Activated naive CD4-positive, alpha-beta T cell treated with anti-CD3 and anti-CD28 coated beads, Interleukin-2, amount 50 U/mL, for 72 hours (primary cell): ENCODE measurements at places on chromosomes 13 and 19.

DNA sequence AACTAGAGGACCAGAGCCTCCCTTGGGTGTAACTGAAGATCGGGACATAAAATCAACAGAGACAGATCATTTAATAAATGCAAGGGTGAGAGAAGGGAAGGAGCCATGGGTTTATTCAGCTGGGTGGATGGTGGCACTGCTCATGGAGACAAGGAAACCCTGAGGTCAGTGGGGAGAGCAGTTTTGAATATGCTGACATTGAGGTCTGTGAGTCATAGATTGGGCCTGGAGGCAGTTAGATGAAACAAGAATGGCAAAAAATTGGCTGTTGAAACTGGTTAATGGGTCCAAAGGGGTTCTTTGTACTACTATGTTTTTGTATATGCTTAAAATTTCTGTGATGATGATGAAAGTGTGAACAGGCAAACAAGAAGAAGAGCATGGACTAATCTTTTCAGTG lies 5.1 kb upstream of the GTF3A start:
- no peak for DNase-seq

- peak; percentile 80 for DNase-seq
Observed at GRCh38 chr19:40612831-40613689, 11.9 kb downstream of the LTBP4 start.

DNA sequence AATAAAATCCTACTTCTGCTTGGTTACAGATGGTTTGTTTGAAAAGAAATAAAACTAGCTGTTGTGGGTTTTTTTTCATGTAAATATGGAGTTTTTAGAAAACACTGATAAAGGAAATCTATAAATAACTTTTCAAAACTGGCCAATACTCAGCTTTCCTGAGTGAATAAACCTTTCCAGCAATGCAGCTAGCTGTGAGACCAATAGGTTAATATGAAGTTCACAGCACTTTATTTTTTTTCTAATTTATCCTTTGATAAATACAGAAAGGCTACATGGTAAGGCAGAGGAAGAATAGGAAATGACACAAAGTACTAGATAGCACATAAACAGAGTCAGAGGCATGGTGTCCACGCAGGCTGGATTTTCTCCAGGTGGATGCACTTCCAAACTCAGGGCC lies 154.0 kb downstream of the COG6 start:
- no peak for DNase-seq

GRCh38 chr19:42831221-42832019 lies 48.1 kb downstream of the PSG1 start:
- DNase-seq, result no peak

DNA sequence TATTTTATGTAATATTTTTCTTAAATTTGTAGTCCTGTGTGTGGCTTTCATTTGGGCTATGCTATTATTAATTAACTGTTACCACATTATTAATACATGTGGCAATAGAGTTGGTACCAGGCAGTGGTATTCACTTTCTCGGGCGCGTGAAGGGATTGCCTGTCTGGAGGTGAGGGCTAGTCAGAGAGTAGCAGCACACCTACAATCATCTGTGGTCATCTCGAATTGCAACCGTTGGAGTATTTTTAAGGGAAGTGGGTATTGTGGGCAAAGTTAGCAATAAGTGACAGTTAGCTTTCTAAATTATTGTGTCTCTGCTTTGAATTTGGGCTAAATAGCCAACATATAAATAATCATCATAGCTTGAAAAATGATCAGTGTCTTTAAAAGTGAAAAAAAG lies 20.0 kb upstream of the GPR18 start:
- no peak for DNase-seq

DNA sequence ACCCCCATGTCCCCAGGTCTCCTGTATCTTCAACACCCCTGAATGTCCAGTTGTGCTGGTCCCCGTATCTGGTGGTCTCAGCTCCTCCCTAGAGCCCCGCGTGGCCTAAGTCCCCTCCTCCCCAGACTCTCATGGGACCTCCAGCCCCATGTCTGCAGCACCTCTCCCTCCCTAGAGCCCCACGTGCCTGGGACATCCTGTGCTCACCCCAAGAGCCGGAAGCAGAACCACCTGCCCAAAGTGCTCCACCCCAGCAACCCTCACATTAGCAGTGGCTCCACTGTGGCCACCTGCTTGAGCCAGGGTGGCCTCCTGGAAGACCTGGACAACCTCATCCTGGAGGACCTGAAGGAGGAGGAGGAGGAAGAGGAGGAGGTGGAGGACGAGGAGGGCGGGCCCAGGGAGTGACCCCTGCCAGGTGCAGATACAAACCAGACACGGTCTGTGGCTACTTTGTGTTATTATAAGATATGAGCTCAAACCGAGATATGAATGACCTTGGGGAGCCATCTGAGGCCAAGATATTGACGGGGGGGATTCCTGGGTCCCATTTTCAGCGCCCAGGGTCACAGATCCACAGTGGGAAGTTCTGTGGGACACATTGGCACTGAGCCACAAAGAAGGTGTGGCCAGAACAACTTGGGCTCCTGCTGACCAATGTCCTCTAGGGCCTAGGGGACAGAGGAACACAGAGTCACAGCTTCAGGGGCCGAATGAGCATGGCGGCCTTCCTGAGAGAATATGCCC lies 6.0 kb downstream of the SHFL start:
- DNase-seq, result no peak

GRCh38 chr13:98309569-98310335 lies 132.7 kb upstream of the RNF113B start:
- no peak for DNase-seq

DNA sequence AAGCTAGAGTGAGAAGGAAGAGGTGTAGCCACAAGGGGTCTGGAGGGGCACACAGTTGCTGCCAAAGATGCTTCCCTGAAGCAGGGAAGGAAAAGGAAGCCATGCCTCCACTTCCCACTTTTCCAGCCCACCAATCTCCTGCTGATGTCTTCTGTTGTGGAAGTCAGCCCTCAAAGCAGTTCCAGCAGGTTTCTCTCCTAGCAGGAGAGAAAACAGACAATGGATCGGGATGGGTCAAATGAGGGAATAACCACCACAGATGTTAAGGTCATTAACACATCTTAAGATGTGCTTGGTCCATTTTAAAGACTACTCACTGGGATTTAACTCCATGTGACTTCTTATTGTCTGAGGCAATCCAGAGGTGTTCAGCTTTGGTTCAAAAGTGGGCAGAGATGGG lies 284.1 kb upstream of the SOX21 start:
- DNase-seq, result no peak

- no peak for DNase-seq
Observed at GRCh38 chr19:4861147-4861546, 6.3 kb downstream of the PLIN3 start.

DNA sequence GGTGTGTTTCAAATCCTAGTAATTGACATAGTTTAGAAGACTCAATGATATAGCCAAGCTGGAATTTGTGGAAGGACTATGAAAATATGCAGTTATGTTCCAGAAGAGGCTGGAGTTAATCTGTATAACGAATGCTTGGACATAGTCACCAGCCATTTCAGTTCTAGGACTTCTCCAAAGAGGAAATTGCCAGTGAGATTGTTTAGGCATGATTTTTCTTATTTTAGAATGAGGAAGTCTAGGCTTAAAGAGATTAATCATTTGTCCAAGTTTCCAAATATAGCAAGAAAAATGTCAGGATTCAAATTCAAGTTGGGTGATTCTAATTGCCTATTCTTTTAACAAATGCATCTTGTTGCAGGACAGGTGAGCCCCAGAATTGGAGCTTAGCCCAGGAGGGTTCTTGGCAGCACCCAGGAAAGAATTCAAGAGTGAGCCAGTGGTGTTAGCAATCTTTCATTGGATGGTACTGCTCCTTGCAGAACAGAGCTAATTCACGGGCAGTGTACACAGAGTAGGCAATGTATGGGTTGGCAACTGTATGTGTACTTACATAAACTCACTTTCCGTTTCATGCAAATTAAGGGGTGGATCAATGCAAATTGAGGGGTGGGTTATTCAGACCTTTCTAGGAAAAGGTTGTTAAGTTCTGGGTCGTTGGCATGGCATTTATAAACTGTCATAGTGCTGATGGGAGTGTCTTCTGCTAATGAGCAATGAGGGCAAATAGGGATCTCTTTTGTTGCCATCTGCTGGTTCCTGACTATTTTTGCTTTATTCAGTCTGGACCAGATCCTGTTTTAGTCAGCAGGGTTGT lies 763.1 kb upstream of the SLITRK1 start:
- DNase-seq, result no peak

- no peak for DNase-seq
Observed at GRCh38 chr13:107582171-107582570, 633.2 kb downstream of the LIG4 start.

DNA sequence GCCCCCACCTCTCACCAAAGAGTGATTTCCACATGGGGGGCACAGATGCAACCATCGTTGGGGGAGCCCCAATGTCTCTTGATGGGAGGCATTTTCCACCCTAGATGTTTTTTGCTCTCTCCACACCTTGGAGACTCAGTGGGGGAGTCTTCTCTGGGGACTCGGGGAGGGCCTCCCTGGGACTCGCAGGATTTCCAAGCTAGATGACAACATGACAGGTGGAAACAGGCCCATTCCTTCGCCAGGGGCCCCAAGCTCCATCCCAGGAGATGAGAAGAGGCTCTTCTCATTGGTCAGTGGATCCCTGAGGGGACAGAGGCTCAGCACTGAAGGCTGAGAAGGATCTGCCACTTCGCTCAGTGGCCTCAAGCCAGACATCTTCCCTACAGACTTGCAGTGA lies 12.7 kb upstream of the KIR2DL4 start:
- no peak for DNase-seq

DNA sequence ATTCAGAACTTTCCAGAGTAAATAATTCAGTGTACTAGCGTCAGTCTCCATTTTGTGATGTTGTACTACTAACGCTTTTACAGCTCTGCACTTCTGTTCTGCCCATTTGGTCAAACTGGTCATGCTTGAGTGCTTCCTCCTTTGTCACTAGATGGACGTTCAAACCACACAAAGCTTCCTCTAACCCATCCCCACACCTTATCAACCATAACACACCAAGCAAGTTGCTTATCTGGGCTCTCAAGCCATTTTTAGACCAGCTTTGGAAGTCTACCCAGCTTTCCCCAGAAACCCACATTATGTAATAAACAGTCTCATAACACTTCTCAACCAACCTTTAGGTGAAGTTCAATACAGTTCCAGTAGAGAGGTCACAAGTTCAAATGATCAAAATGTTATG lies 2.3 kb upstream of the ZNF347 start:
- no peak for DNase-seq

DNA sequence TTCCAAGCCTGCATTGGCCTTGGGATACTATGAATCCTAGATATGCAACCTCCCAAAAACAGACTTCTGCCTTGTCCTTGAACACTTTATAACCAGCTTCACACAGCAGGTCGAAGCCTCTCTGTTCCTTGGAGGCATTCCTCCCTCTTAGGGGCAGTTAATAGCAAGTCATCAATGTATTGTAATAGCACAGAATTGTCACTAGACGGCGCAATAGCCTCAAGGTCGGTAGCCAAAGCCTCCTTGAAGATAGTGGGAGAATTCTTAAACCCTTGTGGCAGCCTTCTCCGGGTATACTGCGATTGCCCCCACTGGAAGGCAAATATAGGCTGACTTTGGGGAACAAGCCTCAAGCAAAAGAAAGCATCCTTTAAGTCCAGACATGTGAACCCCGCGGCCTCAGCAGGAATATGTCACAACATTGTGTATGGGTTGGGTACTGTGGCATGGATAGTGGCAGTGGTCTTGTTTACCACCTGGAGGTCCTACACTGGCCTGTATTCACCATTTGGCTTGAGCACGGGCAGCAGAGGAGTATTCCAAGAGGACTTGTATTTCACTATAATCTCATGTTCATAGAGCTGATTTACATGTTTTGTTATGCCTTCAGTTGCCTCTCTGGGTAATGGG lies 61.1 kb downstream of the ZNF431 start:
- DNase-seq, result peak; percentile 45

DNA sequence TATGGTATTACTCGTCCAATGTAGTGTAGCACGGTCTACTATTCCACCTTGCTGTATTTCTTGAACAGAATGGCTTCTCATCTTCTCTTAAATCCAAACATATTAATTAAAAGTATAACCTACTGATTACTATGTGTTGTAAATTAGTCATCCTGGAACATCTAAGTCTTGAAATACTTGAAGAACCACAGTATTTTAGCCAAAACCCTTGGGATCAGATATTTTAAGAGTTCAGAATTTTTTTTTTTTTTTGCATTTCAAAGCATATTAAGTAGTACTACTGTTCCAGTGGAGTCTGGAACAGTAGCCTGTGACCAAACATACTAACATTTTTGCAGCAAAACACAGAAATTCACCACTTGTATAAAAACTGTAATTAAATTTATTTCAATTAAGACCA lies 30.1 kb downstream of the ZC3H13 start:
- DNase-seq, result no peak

- DNase-seq, result no peak
Observed at GRCh38 chr19:54009440-54009839, 18.0 kb downstream of the CACNG6 start.

- no peak for DNase-seq
Observed at GRCh38 chr13:94309997-94310855, 169.3 kb downstream of the DCT start.

DNA sequence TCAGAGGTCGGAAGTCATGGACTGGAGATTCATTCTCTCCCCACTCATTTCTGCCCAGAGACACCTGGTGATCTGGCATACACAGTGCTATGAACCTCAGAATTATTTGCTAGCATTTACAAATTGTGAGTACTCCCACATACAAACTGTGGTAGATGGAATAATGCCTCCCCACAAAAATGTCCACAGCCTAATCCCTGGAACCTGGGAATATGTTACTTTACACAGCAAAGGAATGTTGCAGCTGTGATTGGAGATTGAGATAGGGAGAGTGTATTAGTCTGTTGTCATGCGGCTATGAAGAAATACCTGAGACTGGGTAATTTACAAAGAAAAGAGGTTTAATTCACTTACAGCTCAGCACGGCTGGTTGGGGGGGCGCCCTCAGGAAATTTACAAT lies 3.1 kb upstream of the UQCRFS1 start:
- DNase-seq, result no peak

- no peak for DNase-seq
Observed at GRCh38 chr19:45327404-45328143, 4.9 kb upstream of the CKM start.

GRCh38 chr13:43391036-43391435 lies 367.6 kb downstream of the DNAJC15 start:
- no peak for DNase-seq

GRCh38 chr13:95516021-95516420 lies 36.5 kb upstream of the CLDN10 start:
- no peak for DNase-seq

- no peak for DNase-seq
Observed at GRCh38 chr13:74867460-74867859, 614.5 kb downstream of the TBC1D4 start.

DNA sequence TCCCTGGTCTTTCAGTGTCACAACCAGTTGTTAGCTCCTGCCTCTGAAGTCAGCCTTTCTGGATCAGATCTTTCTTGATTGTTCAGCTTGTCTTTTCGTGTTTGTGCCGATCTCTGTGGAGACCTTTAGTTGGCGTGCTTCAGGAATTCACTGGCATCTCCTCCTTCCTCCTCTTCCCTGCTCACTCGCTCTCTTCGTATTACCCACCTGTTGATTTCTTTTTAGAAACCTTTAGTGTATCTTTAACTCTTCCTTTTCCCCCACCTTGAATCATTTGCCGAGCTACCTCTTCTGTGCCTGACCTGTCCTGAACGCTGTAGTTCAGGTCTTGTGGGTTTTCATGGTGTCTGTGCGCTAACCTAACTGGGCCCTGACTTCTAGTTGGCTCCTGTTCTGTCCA lies 64.0 kb upstream of the TEX29 start:
- no peak for DNase-seq

GRCh38 chr13:98353750-98354149 lies 176.7 kb upstream of the RNF113B start:
- DNase-seq, result no peak
